Cerebellar cortex (tissue), 1 donor: ENCODE measurements at places on chromosomes 3 and 15.

GRCh38 chr15:47820057-47820746 is 102.9 kb downstream of the SEMA6D start:
- no peak for DNase-seq

GRCh38 chr3:65633018-65633638 is 405.6 kb downstream of the MAGI1 start:
- no peak for DNase-seq

GRCh38 chr3:161139686-161140085 is 34.5 kb upstream of the B3GALNT1 start:
- no peak for DNase-seq

DNA sequence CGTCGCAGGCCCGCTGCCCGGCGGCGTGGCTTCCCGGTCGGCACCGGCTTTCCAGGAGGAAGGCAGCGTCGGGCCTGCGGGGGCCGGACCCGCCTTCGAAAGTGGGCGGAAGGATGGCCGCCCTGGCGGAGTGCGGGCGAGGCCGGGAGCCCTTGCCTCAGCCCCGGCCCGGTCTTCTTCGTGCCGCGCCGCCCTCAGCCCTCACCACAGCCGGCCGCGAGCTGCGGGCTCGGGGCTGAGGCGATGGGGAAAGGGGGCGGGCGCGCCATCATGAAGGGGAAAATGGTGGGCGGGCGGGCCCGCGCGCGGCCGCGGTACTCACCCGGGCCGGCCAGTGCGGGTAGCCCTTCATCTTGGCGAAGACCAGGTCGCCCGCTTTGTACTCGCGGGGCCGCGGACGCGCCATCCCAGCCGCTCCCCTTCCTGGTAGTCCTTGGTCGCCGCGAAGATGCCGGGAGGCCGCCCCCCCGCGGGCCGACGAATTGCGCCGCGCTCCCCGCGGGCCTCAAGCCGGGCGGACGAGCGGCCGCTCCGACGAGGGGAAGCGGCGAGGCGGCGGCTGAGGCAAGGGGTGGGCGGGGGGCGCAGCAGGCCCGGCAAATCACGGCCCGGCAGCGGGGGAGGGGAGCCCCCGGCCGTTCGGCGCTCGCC is 489 bp downstream of the HDGFL3 start:
- peak; percentile 27 for DNase-seq

GRCh38 chr15:50358845-50359244 is 3.8 kb upstream of the GABPB1 start:
- peak; percentile 44 for DNase-seq

GRCh38 chr3:40585381-40586016 is 60.7 kb downstream of the ZNF621 start:
- no peak for DNase-seq

DNA sequence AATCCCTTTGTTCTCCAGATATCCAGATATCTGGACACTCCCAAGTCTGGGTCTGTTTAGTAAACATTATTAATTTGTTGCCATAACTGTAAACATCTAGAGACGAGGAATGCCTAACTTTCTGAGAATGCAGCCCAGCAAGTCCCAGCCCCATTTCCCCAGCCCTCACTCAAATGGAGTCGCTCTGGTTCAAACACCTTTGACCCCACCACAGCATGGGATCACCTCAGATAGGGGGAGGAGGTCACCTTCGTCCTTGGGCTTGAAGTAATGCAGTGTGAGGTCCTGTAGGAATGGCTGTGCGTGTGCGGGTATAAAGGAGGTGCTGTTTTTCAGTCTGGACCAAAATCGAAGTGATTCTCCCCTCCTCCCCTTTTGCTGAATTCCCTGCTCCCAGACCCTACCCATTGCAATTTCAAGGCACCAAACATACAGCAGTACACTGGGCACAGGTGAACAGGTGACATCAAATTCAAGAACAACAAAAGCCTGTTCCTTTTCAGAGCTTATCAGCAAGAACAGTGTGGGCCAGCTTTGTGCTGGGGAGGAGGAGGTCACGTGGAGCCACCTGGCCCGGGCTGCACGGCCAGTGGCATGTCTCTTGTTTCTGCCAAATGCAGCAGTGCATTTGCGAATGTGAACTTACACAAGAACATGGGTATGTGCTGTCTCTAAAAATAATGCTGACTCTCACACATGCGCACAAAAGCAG is 57.5 kb upstream of the TRPM1 start:
- DNase-seq: no peak

DNA sequence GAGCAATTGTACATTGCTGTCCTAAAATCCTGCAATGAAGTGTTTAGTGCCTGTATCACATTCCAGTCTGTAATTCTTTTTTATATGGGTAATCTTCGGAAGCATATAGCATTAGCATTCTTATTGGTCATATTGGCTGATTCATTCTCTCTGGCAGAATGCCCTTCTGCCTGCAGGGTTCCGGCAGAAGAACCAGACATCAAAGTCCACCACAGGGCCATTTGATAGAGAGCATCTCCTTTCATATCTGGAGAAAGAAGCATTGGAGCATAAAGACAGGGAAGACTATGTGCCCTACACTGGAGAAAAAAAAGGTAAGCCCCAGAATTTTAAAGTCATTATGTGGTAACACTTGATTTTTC is 39.6 kb downstream of the TMOD3 start:
- no peak for DNase-seq

- DNase-seq: no peak
These were observed 21.8 kb upstream of the KLHL24 start for GRCh38 chr3:183613366-183614285.

DNA sequence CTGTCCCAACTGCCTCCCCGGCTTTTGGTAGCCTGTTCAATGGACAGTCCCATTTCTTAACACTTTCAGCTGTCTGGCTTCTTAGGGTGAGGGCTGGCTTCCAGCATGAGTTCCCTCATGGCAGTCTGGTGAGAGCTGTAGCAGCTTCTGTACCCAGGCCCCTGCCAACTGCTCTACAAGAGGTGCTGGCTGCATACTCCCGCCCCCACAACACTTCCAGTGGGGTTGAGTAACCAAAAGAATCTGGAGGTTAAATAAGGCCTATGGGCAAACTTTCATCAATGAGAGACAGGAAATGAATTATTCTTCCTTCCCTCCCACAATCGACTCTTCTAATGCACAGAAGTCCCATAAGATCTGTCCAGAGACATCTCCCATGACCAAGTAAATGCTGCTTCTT is 145.0 kb downstream of the NEK10 start:
- no peak for DNase-seq

GRCh38 chr3:149883134-149883533 is 70.1 kb downstream of the RNF13 start:
- no peak for DNase-seq

DNA sequence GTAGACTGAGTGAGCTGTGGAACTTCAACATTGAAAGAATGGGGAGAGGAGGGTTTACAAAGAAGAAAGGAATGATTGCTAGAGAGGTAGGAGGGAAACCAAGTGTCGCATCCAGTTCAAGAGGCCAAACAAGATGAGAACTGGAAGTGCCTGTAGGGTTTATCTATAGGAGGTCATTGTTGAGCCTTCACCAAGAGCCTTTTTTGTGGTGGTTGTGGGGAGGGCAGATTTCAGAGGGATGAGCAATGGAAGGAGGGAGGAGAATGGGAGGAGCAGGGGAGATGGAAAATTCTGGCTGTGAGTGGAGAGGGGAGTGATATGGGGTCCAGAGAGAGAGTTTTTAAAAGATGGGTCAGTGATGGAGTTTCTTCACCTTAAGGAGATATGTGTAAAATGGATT is 8.5 kb downstream of the PDIA5 start:
- no peak for DNase-seq

GRCh38 chr3:160707187-160707794 is 30.3 kb downstream of the ARL14 start:
- peak; percentile 87 for DNase-seq

- no peak for DNase-seq
These were observed 337.8 kb downstream of the ROBO2 start for GRCh38 chr3:77377717-77378116.

DNA sequence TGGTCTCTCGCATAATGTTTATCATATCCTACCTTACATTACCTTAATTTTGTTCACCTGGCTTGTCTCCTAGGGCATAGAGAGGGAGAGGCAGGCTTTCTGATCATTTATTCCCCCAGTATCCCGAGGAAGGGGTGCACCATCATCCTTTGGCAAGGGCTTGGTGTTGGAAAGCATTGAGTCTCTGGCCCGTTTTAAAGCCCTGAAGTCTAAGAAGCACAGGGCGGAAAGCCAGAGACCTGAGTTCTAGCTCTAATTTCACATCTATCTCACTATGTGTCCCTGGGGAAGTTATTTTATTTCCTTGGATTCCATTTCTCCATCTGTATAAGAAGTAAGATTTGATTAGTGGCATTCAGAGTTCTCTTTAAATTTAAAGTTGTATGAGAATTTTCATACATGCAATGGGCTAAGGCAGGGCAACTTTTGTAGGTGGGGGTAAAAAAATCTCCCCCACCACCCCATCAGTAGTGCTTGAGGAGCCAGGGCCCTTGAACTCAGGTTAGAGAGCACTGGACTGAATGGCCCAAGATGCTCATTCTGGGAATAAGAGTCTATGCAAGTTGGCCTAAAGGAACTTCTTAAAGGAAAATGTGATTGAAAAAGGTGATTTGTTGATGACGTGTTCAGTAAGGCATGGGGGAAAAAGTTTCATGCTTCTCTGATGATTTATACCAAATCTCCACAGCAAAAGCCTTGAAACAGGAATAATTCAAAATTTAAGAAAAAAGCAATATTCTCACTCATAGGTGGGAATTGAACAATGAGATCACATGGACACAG is 10.1 kb downstream of the TMC3 start:
- DNase-seq: no peak

- DNase-seq: no peak
These were observed 7.7 kb upstream of the GNAT1 start for GRCh38 chr3:50183755-50184154.

GRCh38 chr3:197169028-197169427 is 129.4 kb downstream of the DLG1 start:
- no peak for DNase-seq

DNA sequence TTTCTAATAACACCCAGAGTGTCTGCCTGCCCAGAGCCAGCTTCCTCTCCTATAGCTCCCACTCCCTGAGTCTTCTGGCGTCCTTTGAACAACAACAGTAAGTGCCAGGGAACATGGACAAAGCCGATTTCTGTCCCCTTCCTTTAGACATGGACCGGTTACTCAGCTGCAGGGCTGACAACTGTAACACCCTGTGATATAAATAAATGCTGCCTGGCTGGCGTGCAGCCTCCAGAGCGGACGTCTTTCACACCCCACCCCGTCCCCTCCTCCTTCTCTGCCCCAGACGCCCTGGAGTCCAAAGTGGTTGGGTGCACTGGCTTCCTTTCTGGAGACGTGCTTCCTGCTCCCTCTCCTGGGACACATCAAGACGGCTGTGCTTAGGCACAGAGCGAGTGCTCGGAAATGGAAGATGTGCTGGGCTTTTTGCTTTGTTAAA is 281.9 kb upstream of the LRRFIP2 start:
- DNase-seq: no peak

DNA sequence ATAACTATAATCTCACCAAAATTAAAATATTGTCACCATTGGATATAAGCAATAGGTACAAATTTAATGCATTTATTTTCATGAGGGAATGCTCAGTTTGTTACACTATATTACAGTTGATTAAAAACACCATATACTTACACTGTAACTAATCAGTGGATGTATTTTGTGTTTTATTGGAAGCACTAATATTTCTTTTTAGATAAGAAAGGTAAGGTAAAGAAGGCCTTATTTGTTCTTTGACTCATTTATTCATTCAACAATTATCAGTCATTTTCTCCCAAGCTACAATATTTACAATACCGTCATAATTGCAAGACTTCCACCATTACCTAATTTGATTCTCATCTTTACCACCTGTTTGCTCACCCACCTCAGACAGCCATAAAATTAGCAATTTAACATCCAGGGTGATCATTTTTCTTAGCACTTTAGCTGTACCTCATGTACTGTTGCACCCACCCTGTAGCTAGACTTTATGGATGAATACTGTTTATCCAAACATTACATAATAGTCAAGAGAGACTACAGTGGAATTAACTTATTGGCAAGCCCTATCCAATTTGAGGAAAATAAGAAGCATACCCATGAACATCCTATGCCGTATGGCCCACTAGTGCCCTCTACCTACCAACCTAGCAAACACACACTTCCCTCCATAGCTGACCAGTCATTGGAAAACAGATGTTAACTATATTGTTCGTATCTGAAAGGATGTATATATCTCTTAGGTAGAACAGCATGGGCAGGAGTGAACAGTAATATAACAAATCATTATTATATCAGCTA is 229.6 kb downstream of the BBX start:
- DNase-seq: peak; percentile 16

DNA sequence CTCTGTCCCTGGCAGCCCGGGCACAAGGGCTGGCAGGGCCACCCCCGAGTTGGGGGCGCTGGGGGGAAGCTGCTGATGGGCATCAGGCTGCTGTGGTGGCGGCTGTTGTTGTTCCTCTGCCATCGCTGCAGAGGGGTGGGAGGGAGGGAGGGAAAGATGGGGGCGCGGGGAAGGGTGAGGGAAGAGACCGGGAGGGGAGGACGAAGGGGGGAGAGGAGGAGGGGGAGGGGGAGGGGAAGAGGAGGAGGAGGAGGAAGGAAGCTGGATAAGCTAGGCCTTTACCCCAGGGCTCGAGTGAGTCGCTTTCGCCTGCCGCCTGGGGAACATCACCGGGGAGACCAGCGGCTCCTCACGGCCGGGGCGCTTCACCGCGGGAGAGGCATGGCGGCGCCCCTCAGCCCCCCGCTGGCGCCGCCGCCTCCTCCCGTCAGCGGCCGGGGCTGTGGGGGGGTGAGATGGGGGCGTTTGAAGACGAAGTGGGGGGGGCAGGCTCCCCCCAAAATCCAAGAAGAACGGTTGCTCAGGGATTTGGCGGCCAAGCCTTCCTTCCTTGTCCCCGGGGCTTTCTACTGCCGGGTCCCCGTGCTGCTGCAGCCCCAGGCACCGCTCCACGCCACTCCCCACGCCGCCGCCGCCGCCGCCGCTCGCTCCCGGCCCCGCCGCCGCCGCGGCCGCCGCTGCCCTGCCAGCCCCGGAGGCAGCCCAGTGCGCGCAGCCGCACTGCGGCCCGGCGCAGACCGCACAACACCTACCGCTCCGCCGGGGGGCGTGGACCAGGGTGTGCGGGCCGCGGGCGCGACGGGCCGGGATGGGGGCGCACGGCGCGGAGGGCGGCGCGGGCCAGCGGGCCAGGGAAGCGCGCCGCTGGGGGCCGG is at the start of gene RFX7:
Gene RFX7, minus strand, starts transcription at position 717 of the 875 bp plus-strand sequence. Its CDS starts 594 bp downstream, at position 123.
- DNase-seq: peak; percentile 68

GRCh38 chr3:123919353-123919752 is 35.2 kb upstream of the MYLK start:
- no peak for DNase-seq

DNA sequence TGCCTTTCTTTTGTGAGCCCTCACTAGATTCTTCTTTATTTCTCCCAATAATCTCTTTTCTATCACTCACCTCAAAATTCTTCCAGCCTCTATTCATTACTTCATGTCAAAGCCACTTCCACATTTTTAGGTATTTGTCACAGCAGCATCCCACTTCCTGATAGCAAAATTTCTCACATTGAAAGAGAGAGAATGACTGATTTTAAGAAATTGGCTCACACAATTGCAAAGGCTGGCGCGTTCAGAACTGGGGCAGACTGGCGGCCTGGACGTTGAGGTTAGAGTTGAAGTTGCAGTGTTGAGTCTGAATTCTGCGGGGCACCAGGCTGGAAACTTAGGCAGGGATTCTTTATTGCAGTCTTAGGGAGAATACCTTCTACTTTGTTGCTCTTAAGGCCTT is 117.9 kb downstream of the LRRC28 start:
- DNase-seq: no peak
